ENCODE measurements at places on chromosomes 4 and X.

DNA sequence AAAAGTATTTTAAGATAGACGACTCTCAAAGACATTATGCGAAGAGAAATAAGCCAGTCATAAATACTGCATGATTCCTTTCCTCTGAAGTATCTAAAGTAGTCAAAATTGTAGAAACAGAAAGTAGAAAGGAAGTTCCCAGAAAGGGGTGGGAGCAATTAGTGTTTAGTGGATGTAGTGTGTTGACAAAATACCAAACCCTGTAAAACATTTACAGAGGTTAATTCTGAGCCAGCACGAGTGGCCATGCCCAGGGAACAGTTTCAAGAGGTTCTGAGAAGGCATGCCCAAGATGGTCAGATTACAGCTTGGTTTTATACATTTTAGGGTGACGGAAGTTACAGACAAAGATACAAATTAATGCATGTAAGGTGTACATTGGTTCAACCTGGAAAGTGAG is 34.4 kb upstream of the SLC25A4 start:
- no peak for DNase-seq

DNA sequence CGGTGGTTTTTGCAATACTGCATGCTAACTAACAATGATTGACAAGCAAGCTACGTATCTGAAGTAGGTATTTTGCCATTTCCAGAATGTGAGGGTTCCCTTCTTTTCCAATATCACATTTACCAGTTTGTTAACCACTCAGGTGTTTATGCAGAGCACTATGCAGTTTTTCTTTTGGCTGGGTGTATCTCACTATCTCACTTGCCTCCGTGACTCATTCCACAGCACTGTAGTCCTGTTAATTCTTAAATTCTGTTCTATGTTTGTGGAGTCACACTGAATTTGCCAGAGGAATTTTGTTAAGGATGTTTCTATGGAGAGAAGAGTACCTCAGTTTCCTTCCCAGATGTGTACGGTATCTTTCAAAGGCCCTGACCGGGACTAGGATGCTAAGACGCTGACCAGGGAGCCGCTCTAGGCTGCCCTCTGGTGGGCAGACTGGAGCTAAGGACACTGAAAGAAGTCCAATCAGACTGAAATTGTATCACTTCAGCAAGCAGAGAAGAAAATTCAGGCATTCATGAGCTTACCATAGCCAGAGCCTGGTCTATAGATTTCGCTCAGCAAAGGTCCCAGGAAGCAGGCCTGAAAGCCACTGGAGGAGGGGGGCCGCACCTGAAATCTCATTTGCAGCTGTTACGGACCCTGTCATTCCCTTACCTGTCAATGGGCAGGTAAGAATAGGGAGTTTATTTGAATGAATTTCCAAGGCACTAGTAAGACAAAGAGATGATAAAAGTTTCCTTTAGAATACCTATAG is 388.4 kb upstream of the SPOCK3 start:
- no peak for DNase-seq

GRCh38 chrX:137549073-137549472 is 16.9 kb upstream of the ZIC3 start:
- no peak for DNase-seq

DNA sequence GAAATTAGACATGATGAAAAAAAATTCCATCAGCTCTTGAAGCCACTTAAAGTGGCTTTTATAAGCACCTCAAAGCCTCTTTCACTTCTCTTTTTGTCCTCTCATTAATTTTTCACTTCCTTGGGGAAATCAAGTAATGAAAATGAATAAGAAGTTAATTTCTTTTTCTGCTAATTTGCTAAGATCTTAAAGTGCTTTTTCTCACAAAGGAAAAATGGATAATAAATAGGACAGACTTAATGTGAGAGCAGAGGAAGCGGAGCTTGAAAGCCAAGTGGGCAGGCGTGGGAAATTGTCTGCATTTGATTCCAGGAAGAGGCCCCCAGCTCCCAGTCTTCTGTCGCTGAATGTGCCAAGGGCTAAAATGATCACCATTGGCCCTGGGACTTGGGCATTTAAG is 28.6 kb downstream of the CDS1 start:
- DNase-seq: no peak

DNA sequence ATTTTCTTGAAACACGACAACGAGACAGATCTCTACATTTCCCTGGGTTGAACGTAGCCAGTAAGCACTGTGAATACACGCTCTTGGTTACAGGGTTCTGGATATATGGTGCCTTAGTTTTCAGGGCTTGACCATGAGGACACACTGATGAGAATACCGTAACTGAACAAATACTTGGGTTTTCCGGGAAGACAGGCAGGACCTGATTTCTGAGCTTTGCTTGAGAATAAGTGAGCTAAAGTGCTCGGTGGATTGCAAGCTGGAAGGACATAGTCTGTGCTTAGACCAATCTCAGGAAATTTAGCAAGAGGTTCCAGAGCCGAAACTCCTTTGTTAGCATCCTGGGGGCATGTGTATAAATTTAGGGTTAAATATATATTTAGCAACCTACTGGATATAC is 876 bp upstream of the TACR3 start:
- DNase-seq: no peak

- DNase-seq: peak; percentile 41
These were observed 42.9 kb upstream of the INTS6L start for GRCh38 chrX:135477576-135477975.

DNA sequence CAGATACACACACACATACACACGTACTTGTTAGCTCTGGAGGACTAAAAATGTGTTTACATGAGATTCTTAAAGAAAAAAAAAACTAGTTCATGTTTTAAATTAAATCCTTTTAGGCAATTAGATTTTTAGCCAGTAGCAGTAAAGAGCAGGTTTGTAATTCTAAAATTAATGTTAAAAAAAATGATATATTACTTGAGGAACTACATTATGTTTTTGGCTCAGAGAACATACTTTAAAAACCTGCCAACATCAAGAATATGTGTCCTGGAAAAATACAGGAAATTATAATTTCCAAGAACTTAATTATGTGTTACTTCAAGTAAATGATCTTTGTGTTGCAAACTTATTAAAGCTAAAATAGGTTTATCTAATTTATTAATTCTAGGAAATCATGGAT is 594.3 kb upstream of the PCDH7 start:
- no peak for DNase-seq

DNA sequence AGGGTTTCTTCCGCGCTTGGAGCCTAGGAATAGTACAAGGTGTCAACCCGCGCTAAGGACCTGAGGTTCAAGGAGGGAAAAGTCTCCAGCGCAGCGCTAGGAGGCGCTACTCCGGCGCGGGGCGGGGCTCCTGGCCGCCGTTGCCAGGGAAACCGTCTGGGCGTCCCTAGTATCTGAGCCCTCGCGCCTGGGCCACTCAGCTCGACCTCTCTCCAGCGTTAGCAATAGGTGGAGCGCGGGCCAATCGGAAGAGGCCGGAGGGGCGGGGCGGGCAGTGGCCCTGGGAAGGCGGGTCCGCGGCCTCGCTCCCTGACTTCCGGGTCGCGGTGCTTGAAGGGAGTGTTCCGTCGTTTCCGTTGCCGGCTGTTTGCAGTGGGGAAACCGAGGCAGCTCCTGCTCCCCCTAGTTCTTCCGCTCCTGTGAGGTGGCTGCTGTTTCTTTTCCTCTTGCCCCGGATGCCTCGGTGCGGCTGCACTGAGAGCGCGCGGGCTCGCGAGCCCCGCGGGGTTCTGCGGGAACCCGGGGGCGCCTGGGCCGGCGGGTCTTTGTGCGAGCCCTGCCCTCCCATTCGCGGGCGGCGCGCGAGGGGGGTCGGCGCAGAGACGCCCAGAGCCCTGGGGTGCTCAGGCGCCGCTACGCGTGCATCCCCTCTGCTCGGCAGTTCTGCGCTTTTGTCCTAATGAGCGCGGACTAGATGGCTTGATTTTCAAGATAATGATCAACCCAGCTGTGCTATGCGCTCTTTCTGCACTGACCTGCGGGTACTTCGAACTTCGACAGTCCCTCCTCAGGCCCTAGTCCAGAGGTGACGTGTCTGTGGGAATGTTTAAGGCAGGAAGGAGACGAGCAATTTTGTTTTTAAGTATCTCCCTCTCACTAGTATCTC is at the start of gene ELMOD2:
Gene ELMOD2, plus strand, starts transcription at position 312 of the 886 bp plus-strand sequence. CDS start 1,261 bp downstream, outside the sequence.
- DNase-seq: peak; percentile 98

- DNase-seq: no peak
These were observed 97.4 kb downstream of the AASDH start for GRCh38 chr4:56289934-56290333.

GRCh38 chrX:115419069-115419468 is 129.6 kb downstream of the LUZP4 start:
- no peak for DNase-seq

GRCh38 chrX:47321823-47322371 is 48.5 kb upstream of the ZNF157 start:
- DNase-seq: no peak

- DNase-seq: no peak
These were observed 62.6 kb downstream of the TBC1D9 start for GRCh38 chr4:140693562-140693961.

DNA sequence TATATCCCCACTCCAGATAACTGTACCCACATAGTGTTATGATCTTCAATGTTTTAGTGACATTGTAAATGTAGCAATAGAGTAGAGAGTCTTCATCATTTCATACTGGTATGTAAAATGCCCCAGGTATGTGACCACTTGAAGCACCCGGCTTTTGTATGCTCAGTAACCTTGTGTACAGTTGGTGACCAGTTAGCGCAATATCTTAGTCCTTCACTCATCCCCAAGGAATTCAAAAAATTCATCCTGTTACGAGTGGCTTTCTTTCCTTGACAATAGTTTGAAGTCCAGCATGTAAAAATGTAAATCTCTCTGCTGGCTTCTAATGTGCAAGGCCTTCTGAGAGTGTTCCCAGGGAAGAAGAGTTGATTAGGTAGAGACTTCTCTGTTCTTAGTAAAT is 145.6 kb downstream of the ARX start:
- no peak for DNase-seq

DNA sequence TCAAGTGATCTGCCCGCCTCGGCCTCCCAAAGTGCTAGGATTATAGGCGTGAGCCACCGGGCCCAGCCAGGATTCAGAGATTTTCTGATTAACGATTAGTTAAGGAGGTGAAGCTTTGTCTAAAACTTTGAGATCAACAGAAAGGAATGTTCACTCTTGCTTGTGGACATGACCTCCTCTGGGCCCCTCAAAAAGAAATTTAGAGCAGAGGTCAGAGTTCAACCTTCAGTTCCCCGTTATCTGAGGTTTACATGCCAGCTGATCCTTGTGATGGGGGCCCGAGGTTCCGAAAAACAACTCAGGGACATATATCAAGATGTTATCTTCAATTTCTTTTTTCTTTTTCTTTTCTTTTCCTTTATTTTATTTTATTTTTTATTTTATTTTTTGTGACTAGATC is 54.6 kb downstream of the DDX3X start:
- DNase-seq: no peak

- peak; percentile 89 for DNase-seq
These were observed 10.0 kb upstream of the ASMTL start for GRCh38 chrX:1462596-1463251.

GRCh38 chrX:133606990-133607389 is 191.7 kb upstream of the GPC4 start:
- DNase-seq: no peak

DNA sequence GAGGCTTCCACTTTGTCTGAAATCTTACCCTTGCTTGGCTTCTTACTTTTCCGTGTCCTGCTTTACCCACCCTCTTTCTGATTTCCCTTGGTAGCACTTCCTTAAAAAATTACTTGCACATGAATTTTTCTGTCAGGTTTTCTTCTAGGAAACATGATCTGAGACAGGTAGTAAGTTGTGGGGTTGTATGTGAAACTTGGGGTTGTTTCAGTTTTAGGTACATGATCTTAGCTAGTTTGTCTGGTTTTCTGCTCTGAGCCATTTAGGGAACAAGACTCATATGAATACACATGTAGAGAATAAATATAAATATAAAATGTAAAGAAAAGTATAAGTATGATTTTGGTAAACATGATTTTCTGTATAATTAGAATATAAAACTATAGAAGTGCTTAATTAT is 17.4 kb upstream of the ARMCX2 start:
- no peak for DNase-seq

DNA sequence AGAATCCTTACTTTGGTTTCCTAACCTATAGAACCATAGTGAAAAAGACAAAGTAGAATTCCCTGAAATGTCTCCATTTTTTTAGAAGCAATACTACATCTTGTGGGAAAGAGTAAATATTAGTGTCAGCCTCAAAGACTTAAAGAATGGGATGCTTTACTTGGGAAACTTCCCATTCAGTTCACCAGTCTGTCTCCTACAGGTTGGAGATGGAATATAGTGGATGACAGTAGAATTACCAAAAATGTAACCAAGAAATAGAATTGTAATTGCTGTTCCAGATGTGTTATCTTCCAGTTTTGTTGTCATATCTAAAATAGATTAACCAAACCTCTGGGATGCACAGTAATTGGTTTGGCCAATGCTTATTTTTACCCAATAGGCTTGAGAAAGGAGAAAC is 338.6 kb upstream of the GRID2 start:
- DNase-seq: no peak

DNA sequence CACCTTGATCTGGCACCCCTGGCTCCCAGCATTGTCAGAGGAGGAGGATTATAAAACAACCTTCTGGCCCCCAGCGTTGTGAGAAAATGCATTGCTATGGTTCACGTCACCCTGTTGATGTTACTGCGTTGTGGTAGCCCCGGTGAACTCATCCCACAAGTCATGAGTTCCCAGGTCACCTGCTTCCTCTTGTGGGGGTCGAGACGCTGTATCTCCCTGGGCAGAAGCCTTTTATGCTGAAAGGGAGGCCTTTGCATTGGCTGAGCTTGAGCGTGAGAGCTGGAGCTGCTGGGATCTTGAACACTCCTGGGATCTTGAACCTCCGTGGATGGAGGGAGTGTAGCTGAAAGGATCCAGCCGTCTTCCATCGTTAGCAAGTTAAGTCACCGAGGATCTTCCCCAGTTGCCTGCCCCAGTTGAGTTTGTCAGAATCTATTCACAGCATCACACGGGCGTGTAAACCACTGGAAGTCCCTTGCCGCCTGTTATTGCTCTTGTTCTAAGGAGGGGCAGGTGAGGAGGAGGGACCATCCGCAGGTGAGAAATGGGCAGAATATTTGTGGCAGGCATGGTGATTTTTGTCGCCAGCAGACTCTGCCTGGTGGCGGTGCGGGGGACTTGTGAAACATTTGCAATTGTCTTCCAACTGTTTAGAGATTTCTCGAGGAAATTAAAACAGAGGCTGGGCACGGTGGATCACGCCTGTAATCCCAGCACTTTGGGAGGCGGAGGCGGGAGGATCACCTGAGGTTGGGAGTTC is 299.9 kb downstream of the ASMT start:
- DNase-seq: no peak

GRCh38 chr4:7384929-7385890 is 49.5 kb downstream of the PSAPL1 start:
- DNase-seq: no peak

DNA sequence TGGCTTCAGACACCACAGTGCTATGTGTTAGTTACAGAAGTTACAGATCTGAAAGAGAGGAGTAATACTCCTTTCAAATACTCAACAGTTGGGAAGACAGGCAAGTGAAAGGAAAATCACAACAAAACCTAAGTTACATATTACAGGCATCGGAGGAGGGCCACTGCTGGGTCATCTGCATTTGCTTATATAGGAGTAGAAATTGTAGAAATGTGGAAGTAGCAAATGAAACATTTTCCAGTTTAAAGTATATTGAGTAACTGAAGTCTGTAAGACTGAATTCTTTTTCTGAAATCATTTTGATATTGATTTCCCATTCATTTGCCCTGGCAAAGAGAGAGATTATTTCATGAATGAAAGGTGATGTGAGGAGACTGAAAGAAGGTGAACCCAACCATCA is 201.7 kb downstream of the SPRY1 start:
- DNase-seq: no peak

- DNase-seq: no peak
These were observed 188.4 kb downstream of the NR3C2 start for GRCh38 chr4:148253768-148254167.
